ENCODE measurements at places on chromosomes 6 and 20. TPM values are rescaled to one million over a fixed set of nuclear protein-coding genes. Genes with fewer than 3 reads are reported as not detected.

The OXT gene
- not detected for total RNA-seq

- no peak for DNase-seq
Observed at GRCh38 chr6:35677456-35677855, 11.3 kb downstream of the FKBP5 start.

DNA sequence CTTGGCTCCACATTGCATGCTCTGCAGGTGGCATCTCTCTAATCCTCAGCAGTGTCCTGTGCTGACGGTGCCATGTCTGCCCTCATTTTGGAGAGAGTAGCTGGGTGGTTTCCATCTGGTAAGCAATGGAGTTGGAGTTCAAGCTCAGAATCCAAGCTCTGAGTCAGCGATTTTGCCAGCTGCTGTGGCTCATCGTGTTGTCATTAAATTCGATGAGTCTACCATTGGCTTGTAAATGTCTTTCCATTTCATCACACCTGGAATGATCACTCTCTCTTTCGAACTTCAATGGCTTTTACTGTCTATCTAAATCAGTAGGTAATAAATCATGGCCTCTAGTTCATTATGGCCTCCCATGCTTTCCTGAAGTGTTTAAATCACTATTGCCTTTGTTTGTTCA is 378.5 kb upstream of the TSHZ2 start:
- no peak for DNase-seq

The GRIK2 gene
- 1.2 TPM for total RNA-seq

The TRIM27 gene
- total RNA-seq = 39.4 TPM

GRCh38 chr6:159224452-159224851 is 55.3 kb downstream of the FNDC1 start:
- no peak for DNase-seq
